ENCODE measurements at places on chromosomes 7 and 10.

GRCh38 chr10:131785121-131785460, 115.7 kb upstream of the PPP2R2D start:
- no peak for DNase-seq

- peak; percentile 96 for DNase-seq
Measured at GRCh38 chr7:2860627-2861133, 16.6 kb upstream of the GNA12 start.

- no peak for DNase-seq
Measured at GRCh38 chr7:140143997-140144396, 32.8 kb downstream of the KDM7A start.

- DNase-seq: no peak
Measured at GRCh38 chr10:71846816-71847215, 4.2 kb downstream of the PSAP start.

DNA sequence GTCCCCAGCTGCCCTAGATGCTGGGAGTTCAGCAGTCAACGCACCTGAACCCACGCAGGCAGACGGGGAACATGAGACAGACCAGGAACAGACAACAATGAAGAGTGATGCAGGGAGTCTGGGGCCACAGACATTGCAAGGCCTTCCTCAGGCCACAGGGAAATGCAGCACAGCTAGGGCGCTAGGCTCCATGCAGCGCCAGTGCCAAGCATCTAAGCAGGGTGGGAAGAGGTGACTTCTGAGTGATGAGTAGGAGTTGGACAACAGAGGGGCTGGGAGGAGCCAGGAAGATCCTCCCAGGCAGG, 7.7 kb upstream of the RET start:
- no peak for DNase-seq

DNA sequence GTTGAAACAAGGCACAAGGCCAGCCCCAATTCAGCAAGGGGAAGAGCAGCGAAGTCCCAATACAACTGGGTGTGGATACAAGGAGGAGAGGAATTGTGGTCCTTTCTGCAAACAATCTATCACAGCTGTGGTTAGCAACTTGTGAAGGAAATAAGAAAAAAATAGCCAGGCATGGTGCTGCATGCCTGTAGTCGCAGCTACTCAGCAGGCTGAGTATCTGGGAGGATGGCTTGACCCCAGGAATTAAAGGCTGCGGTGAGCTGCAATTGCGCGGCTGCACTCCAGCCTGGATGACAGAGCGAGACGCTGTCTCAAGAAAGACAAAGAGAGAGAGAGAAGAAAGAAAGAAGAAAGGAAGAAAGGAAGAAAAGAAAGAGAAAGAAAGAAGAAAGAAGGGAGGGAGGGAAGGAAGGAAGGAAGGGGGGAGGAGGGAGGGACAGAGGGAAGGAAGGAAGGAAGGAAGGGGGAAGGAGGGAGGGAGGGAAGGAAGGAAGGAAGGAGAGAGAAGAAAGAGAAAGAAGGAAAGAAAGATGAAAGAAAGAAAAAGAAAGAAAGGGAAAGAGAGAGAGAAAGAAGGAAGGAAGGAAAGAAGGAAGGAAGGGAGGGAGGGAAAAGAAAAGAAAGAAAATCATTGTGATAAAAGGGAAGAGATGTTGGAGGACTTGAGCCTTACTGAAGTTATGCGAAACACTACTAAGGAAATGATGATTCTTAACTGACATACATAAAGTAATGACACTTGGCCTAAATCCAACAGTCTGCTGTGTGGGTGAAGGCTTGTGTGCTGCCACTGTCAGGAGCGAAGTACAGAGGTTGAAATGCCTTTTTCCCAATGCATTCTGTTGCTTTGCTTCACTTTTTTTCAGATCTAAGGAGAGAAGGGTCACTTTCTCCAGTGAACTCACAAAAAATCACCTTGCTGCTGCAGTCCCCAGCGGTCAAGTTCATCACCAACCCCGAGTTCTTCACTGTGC, 117.0 kb upstream of the STK17A start:
- DNase-seq: no peak

DNA sequence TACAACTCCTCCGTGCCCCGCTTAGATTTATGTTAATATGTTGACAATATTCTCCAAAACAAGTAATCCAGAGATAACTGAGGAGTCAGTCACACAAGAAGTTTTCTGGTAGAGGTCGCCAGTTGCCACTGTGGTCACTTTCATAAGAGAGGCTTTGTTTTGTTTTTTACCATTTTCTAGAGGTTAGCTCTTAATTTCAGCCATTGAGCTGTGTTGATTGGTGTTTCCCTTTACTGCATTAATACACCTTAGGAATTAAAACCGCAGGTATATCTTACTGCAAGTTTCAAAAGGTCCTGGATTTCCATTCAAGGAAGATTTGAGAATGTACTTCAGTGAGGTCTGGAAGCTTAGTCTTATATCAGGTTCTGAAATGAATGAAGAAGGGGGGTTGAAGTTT, 3.5 kb downstream of the BMI1 start:
- DNase-seq: no peak

DNA sequence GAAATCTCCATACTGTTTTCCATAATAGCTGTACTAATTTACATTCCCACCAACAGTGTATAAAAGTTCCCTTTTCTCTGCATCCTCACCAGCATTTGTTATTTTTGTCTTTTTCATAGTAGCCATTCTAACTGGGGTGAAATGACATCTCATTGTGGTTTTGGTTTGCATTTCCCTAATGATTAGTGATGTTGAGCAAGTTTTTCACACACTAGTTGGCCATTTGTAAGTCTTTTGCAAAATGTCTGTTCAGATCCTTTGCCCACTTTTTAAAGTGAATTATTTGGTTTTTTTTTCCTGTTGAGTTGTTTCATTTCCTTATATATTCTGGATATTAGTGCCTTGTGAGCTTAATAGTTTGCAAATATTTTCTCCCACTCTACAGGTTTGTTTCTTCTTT, 101.0 kb upstream of the NFE2L3 start:
- DNase-seq: no peak

- no peak for DNase-seq
Measured at GRCh38 chr7:77894574-77895091, 96.1 kb downstream of the PHTF2 start.

- DNase-seq: no peak
Measured at GRCh38 chr7:139523968-139524815, 707 bp downstream of the CLEC2L start.

GRCh38 chr7:47571331-47572093, 10.4 kb downstream of the TNS3 start:
- DNase-seq: peak; percentile 91

- DNase-seq: no peak
Measured at GRCh38 chr10:97729014-97729413, 7.9 kb upstream of the ZFYVE27 start.

DNA sequence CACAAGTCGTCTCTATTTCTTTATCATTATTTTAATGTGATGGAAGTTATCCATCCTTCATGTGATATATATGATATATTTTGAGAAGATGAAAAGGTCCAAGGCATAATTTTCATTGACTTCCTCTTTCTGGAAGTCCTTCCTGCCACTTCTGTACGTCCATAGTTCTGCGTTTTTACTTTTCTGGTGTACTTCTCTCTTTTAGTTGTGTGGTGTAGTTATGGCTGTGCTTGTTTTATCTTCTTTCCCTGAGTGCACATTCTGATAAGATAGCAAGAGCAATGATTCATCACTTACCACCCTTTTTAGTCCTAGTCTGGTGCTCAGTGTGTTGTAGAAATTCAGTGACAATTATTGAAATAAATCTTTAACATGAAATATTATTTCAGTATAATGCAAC, 231.3 kb upstream of the FERD3L start:
- DNase-seq: no peak

GRCh38 chr7:2166625-2167280, 66.0 kb downstream of the MAD1L1 start:
- no peak for DNase-seq

DNA sequence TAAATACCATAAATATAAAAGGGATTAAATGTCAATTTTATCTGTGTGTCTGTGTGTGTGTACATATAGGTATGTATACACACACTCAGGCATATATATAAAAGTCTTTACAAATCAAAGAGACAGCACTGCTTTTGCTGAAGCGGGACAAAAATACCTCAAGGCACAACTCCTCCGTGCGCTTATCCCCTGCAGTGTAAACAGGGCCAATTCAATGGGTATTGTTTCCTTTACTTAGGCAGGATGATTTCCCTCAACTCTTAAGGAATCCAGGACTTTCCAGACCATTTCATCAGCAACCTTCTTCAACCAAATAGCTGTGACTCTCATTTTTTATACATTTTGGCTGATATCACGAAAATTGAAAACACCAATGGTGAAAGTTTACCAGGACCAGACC, 227.7 kb downstream of the CRPPA start:
- no peak for DNase-seq

- DNase-seq: no peak
Measured at GRCh38 chr7:50723173-50723572, 59.5 kb downstream of the GRB10 start.

Data from HT-29 (cell line).